A549 treated with dexamethasone at 1 μM for 4 hours (cell line): ENCODE measurements at places on chromosomes 16 and 17. TPM values are rescaled to one million over a fixed set of nuclear protein-coding genes. Genes with fewer than 3 reads are reported as not detected.

The LRRC45 gene
- total RNA-seq, result 6.6 to 14.0 TPM (median 12.5 TPM) in 5 replicates

The ST6GALNAC2 gene
- 0.38 to 0.75 TPM (median 0.51 TPM) in 5 replicates for total RNA-seq

The EPX gene
- not detected in 5 replicates for total RNA-seq

The ZDHHC1 gene
- 4.6 to 7.4 TPM (median 5.5 TPM) in 5 replicates for total RNA-seq

The ZNF785 gene
- total RNA-seq, result not detected in 5 replicates

The SOX8 gene
- total RNA-seq, result 2.2 to 4.2 TPM (median 3.6 TPM) in 5 replicates

The CD300H gene
- 0.17 to 0.70 TPM (median 0.35 TPM) in 5 replicates for total RNA-seq

The BCO1 gene
- total RNA-seq, result 0.67 to 1.4 TPM (median 0.98 TPM) in 5 replicates

The AMZ2 gene
- total RNA-seq, result 114 to 134 TPM (median 131 TPM) in 5 replicates

The C16orf86 gene
- 0.06 to 0.14 TPM (median 0.10 TPM) in 3 of 5 replicates, not detected in the others for total RNA-seq

The TRAF4 gene
- 46.2 to 72.9 TPM (median 69.6 TPM) in 5 replicates for total RNA-seq

The GLG1 gene
- 46.4 to 60.3 TPM (median 57.7 TPM) in 5 replicates for total RNA-seq

The COPZ2 gene
- 12.3 to 17.8 TPM (median 14.6 TPM) in 5 replicates for total RNA-seq

The GSG1L2 gene
- total RNA-seq, result not detected in 5 replicates

The KRTAP4-3 gene
- total RNA-seq, result not detected in 5 replicates

The ZP2 gene
- total RNA-seq, result not detected in 5 replicates

The ZC3H7A gene
- total RNA-seq, result 29.0 to 35.8 TPM (median 29.5 TPM) in 5 replicates

The CD300LG gene
- total RNA-seq, result 0.36 TPM in 1 of 5 replicates, not detected in the others

The TNS4 gene
- 194 to 318 TPM (median 270 TPM) in 5 replicates for total RNA-seq

The TPSB2 gene
- total RNA-seq, result 0.12 TPM in 1 of 5 replicates, not detected in the others

The FOXC2 gene
- 4.6 to 6.4 TPM (median 5.5 TPM) in 5 replicates for total RNA-seq

The DBNDD1 gene
- 43.4 to 61.0 TPM (median 59.3 TPM) in 5 replicates for total RNA-seq

The ZKSCAN2 gene
- 2.1 to 2.8 TPM (median 2.4 TPM) in 5 replicates for total RNA-seq

The TAT gene
- total RNA-seq, result 0.02 to 0.06 TPM (median 0.04 TPM) in 3 of 5 replicates, not detected in the others

The SUMO2 gene
- 381 to 425 TPM (median 407 TPM) in 5 replicates for total RNA-seq

The CHRNB1 gene
- total RNA-seq, result 6.9 to 11.8 TPM (median 9.0 TPM) in 5 replicates

The TBX2 gene
- 3.2 to 5.7 TPM (median 4.8 TPM) in 5 replicates for total RNA-seq

The DPEP3 gene
- not detected in 5 replicates for total RNA-seq

The PMP22 gene
- 180 to 220 TPM (median 191 TPM) in 5 replicates for total RNA-seq

The TEKT1 gene
- total RNA-seq, result 0.05 to 0.18 TPM (median 0.07 TPM) in 5 replicates

The CHST4 gene
- 0.05 TPM in 1 of 5 replicates, not detected in the others for total RNA-seq

The CCL8 gene
- not detected in 5 replicates for total RNA-seq

The VMP1 gene
- total RNA-seq, result 136 to 189 TPM (median 148 TPM) in 5 replicates

The BICDL2 gene
- 0.02 TPM in 1 of 5 replicates, not detected in the others for total RNA-seq

The COQ7 gene
- 21.4 to 28.0 TPM (median 23.9 TPM) in 5 replicates for total RNA-seq

The PPP1R27 gene
- total RNA-seq, result 0.19 to 0.42 TPM (median 0.27 TPM) in 5 replicates

The TVP23B gene
- total RNA-seq, result 60.1 to 68.4 TPM (median 63.7 TPM) in 5 replicates

The MTMR4 gene
- 8.5 to 13.2 TPM (median 12.3 TPM) in 5 replicates for total RNA-seq

The PERCC1 gene
- not detected in 5 replicates for total RNA-seq

The ESRP2 gene
- 0.06 to 0.11 TPM (median 0.08 TPM) in 4 of 5 replicates, not detected in the other for total RNA-seq

The ABCC3 gene
- 91.0 to 164 TPM (median 132 TPM) in 5 replicates for total RNA-seq

The RNF167 gene
- 86.7 to 163 TPM (median 139 TPM) in 5 replicates for total RNA-seq

The KIF19 gene
- total RNA-seq, result 0.05 to 0.08 TPM (median 0.06 TPM) in 5 replicates

The KRT25 gene
- not detected in 5 replicates for total RNA-seq

The EVPL gene
- total RNA-seq, result 12.7 to 19.5 TPM (median 17.8 TPM) in 5 replicates

The DRC7 gene
- total RNA-seq, result 0.04 to 0.06 TPM in 2 of 5 replicates, not detected in the others

The DYNLL2 gene
- 21.1 to 25.3 TPM (median 24.7 TPM) in 5 replicates for total RNA-seq

The RAD51D gene
- total RNA-seq, result 21.9 to 28.6 TPM (median 28.4 TPM) in 5 replicates

The ITGAL gene
- total RNA-seq, result 0.02 to 0.16 TPM (median 0.11 TPM) in 3 of 5 replicates, not detected in the others

The GNG13 gene
- not detected in 5 replicates for total RNA-seq

The NPW gene
- total RNA-seq, result 0.79 to 1.2 TPM (median 1.0 TPM) in 5 replicates

The CALB2 gene
- total RNA-seq, result 3.8 to 6.3 TPM (median 5.3 TPM) in 5 replicates

The DHRS7C gene
- not detected in 5 replicates for total RNA-seq

The CHTF8 gene
- total RNA-seq, result 105 to 129 TPM (median 124 TPM) in 5 replicates

The EXOC3L1 gene
- 0.05 to 0.21 TPM (median 0.06 TPM) in 5 replicates for total RNA-seq

The GRB7 gene
- 3.5 to 5.7 TPM (median 4.8 TPM) in 5 replicates for total RNA-seq

The C1QTNF8 gene
- 0.05 TPM in 1 of 5 replicates, not detected in the others for total RNA-seq
